GF-D8 (cell line): ENCODE measurements at places on chromosomes 4 and X.

- no peak for DNase-seq
Measured at GRCh38 chr4:156193106-156193505, 239.4 kb upstream of the CTSO start.

DNA sequence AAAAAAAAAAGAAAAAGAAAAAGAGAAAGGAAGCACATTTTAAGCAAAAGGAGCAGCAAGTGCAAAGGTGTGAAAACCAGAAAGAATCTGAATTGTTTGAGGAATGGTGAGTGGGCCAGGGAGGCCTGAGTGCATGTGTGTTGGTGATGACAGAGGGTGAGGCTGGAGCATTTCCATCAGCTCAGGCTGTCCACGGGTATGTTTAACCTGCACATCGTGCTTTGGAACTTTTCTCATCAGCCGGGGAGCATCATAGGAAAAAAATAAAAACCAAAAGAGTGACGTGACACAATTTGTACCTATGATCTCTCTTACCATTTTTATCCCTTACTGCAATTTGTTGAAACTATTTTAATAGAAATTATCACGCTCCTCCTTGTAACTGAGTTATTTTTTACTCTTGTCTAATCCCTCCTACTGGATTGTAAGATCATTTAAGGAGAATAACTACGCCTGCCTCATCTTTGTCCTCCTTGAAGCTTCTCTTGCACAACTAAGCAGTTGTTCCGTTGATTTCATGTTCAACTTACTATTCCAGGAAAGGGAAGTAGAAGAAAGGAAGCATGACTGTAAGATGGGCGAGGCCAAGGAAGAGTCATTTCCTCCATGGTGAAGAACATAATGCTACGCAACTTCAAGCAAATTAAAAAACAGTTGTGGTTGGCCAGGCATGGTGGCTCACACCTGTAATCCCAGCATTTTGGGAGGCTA, 7.0 kb downstream of the PALLD start:
- DNase-seq = peak; percentile 91

- no peak for DNase-seq
Measured at GRCh38 chr4:147378780-147379179, 102.1 kb upstream of the EDNRA start.

DNA sequence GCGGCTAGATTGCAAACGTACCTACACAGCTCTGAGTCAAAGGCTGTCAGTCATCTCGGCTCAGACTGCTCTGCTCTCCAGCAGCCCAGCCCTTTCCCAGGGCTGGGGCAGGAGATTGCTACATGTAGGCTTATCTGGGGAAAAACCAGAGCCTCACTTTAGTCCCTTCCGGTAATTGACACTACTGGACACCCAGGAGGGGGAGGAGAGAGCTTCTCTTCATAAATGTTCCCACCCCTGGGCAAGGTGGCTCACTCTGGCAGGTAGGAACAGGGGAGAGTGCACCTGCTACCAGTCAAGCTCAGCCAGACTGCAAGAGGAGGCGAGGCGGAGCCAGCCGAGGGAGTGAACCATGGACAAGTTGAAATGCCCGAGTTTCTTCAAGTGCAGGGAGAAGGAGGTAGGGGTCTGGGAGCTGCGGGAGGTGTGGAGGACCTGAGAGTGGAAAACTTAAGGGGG, at the start of gene SLC6A14:
Gene SLC6A14, plus strand, starts transcription at position 249 of the 459 bp plus-strand sequence. Its CDS starts 104 bp downstream, at position 353.
- no peak for DNase-seq

- DNase-seq = no peak
Measured at GRCh38 chrX:65671966-65672365, 4.5 kb downstream of the MSN start.

DNA sequence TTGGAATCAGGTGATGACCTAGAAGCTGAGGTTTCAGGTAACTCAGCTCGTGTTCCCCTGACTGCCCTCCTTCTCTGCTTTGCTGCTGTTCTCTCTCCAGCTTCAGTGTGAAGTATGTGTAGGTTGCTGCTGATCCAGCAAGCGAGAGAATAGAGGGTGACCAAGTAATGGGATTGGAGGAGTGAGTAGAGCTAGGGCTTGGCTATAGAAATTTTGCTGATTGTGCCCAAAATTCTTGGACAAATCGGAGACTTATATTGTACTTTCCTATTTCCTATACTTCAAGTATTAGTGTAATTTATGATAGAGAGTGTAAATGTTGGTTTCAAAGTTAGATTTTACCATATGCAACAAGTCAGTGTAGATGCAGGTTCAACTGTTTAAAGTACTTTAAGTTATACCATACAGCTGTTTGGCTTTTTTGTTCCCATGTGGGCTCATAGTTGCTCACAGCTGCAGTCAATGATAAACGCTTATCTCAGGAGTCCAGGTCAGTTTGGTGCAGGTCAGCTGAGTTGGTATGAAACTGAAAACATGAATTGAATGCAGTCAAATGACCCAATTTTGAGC, 48.0 kb downstream of the RAPGEF2 start:
- no peak for DNase-seq

DNA sequence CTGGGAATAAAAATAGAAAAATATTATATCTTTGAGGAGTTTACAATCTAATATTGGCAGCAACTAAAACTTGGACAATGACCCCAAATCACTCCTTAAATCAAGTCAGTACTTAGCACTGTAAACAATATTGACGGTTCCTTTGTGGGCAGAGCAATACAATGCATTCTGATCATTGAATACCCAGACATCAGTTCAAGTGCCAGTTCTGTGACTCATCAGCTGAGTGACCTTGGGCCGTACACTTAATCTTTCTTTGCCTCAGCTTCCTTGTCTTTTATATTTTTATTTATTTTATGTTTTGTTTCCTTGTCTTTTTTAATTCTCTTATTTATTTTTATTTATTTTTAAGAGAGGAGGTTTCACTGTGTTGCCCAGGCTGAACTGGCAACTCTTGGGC, 112.2 kb upstream of the ANXA3 start:
- DNase-seq = no peak

DNA sequence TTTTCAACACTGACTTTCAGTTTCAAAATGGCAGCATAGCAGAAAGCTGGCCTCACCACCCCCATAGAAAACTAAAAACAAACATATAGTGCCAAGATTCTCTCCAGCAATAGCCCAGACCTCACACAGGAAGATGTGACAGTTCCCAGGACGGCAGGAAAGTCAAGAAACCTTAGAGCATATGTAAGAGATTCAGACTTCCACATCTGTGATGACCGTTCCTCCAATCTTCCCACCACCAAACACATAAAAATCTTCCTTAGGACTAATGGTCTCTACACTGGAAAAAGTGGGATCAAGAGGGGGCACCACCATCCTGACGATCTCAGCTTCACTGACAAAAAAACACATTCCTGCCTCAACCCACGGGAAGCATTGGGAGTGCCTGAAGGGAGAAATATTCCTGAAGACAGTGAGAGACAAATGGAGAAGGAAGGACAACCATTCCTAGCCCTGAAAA, 134.1 kb upstream of the CPXCR1 start:
- no peak for DNase-seq

DNA sequence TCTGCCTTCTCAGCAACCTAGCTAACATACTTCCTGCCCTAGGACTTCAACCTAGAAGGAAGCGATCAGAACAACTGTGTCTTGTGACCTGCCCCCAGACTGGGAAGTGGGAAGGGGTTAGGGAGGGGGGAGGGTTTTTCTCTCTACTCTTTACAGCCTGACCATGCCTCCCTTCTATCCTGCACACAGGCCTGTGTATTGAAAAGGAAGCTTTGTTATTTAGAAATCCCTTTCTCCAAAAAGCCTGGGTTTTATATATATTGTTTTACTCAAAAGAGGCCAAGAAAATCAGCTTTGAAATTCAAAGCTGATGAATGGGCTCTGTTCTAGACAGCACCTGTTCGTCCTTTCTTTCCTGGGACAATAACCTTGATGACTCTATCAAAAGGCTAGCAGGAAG, 35.2 kb upstream of the SMS start:
- no peak for DNase-seq

- no peak for DNase-seq
Measured at GRCh38 chr4:1260418-1261106, 11.6 kb upstream of the CTBP1 start.
